ENCODE measurements at places on chromosomes 12 and 14.

GRCh38 chr14:26917086-26917485 is 319.3 kb upstream of the NOVA1 start:
- DNase-seq, result peak; percentile 9

- DNase-seq, result no peak
Measured at GRCh38 chr12:94427501-94428381, 31.9 kb downstream of the CEP83 start.

GRCh38 chr14:100837805-100838350 is 12.0 kb downstream of the MEG3 start:
- DNase-seq, result no peak

DNA sequence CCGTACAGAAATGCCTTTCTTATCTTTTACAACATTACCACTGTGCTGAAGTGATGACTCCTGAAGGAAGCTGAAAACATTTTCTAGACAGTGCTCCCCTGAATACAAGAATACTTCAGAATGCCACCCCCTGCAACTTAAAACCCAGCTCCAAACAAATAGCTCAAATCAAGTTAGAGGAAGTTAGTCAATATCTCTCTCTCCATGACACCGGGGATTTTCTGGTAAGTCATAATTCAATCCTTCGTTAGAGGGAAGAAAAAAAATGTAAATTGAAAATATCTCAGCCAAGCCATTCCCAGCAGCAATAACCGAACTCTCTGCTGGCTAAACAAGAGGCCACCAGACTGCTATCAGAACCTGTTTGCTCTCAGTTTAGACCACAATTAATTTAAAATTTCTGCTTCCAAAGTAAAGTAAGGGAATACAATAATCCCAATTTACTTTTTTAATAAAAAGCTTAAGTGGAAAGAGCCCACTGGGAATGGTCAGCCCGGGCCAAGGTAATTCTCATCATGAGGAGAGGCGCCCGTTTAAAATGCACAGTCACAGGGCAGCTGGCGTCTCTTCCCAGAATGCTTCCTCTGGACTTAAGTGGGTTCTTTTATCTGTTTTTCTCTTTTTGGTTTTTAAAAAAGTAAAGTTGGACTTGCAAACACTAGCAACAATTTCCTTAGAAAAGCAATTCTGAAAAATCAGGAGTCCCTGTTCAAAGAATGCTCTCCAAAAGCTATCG is 710.1 kb upstream of the STXBP6 start:
- DNase-seq, result no peak

GRCh38 chr12:42980441-42980840 is 390.9 kb upstream of the PRICKLE1 start:
- no peak for DNase-seq

DNA sequence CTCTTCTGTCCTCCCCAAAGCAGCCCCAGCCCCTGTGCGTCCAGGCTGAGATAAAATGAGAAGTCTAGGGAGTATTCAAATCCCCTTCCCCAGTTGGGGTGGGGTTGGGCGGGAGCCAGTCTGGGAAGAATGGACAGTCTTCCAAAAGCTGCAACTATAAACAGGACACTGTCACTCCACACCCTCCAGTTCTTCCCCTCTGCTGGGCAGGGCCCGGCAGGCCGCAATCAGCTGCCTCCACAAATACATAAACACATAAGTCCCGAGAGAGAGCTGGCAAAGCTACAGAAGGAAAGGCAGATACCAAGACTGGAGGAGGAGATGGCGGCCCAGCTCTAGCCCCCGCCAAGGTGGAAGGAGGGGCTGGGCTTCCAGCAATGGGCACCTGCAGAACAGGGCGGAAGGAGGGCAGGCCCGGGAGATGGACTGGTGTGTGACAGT is 12.7 kb downstream of the LTBP2 start:
- DNase-seq, result no peak

DNA sequence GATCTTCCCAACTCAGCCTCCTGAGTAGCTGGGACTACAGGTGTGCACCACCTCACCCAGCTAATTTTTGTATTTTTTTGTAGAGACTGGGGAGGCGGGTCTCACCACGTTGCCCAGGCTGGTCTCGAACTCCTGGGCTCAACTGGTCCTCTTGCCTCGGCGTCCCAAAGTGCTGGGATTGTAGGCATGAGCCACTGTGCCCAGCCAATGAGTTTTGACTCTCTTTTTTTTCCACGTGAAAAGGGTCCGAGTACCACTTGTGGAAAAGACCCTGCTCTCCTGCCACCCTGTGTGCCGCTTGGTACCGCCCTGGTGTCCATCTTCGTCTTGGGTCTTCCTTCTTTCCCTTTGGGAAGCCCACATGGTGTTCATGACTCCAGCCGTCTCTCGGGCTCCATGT is 17.6 kb downstream of the TEDC1 start:
- no peak for DNase-seq

- DNase-seq, result peak; percentile 57
Measured at GRCh38 chr14:100383727-100384158, 60.6 kb downstream of the SLC25A47 start.

DNA sequence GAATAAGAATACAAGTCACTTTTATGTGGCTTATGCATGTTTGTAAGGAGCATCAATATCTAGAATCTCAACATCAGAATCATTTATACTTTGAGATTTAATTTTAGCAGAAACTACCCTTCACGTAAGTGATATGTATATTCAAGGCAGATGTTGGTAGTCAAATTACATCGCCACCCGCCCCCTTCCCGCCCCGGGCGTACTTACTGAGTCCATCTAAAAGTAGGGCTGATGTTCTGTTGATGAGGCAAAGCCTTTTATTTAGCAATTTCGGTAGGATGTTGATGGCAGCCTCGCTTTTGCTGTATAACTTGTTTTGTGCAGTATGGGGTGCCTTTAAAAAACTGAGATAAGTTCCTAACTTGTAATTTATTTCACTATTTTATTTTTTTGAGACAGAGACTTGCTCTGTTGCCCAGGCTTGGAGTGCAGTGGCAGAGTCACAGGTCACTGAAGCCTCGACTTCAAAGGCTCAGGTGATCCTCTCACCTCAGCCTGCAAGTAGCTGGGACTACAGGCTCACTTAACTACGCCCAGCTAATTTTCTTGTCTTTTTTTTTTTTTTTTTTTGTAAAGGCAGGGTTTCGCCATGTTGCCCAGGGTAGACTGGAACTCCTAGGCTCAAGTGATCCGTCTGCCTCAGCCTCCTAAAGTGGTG is 30.8 kb downstream of the KTN1 start:
- no peak for DNase-seq
